HFF-Myc (cell line): ENCODE measurements at places on chromosomes 11 and 22.
A peak's percentile ranks its signal among the peaks of the same experiment; 100 is the strongest.

DNA sequence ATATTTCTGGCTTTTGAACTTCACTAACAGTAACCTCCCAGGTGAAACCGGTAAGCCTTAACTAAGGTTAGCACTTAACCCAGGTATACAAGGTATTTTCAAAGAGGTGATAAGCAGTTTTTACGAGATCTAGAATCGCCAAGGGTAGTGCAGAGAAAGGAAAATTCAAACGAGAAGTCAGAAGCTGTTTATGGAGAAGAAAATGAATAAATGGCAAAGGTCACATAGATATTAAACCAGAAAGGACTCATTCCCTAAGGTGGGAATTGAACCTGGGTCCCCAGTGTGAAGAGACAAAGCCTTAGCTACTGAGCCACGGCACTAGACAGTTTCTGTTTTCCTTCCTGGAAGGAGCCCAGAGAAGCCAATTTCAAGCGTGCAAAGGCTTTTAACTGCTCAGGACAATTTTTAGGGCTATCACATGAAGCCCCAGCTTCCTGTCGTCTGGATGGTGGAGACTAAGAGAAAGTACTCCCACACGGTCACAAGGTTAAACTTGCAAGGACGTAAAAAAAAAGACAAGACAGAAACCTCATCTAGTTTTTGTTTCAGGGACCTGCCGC is 5.7 kb upstream of the C1QTNF6 start:
- DNase-seq, result no peak

DNA sequence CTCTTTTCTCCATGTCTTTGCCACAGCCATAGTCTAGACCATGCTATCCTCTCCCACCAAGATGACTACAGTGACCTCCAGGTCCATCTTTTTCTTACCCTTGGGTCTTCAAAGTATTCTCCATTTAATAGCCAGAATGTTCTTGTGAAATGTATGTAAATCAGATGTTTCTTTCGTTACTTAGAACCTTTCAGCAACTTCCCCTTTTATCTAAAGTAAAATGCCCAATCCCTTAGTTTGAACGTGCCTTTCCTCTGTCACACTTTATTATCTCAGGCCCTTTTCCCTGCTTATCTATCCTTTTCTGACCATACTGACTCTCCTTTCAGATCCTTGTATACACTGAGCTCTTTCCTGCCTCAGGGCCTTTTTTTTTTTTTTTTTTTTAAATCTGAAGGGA is 17.9 kb downstream of the RBM4B start:
- no peak for DNase-seq

GRCh38 chr11:134543645-134544044 is 131.6 kb upstream of the B3GAT1 start:
- no peak for DNase-seq

- DNase-seq, result no peak
These were observed 32.4 kb downstream of the CREB3L1 start for GRCh38 chr11:46309814-46310259.

DNA sequence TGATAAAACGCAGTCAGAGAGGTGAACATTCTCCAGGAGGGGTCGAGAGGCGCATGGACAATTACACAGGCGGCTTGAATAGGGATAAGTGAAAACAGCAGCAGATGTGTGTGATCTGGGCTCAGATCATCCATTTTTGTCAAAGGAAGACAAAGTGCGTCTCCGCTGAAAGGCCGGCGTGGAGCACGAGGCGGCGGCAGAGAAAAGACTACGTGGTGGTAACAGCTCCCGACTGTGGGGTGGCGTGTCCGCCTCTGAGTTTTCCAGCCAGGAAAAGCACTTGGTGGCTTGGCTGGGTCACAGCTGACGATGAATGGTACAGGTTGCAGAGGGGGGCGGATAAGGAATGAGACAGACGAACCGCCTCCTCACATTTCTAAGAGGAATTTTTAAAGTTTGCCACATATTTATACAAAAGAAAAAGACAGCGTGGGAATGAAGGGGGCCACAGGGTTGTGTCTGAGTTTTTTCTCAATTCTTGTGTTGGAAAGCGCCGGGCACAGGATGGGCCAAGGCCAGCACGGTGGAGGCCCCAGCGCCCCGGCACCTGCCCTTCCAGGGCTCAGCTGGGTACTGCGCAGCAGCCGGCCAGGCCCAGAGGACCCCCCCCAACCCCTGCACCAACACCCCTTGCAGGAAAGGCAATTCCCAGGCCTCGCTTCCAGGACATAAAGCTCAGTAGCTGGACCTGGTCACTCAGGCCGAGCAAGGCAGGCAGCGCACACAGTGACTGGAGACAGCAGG is 80.4 kb downstream of the TRMU start:
- no peak for DNase-seq

DNA sequence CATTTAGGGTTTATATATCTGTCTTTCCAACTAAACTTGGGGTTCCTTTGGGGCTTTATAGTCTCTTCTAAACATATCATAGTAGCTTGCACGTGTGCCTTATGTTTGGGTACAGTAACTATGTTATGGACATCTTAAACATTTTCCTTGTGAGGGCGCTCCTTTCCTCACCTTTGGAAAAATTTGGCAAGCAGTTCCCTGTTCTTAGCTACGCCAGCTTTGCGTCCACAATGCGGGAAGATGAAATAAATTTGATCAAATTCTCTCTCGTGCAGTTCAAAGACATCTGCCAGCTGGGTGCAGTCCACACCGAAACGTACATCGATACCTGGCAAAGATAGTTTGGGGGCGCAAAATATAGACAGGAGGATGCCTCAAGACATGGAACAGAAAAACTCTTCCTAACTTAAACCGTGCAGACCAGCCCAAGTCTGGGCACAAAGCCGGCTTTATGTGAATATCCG is 548 bp downstream of the FDXACB1 start:
- peak; percentile 15 for DNase-seq

DNA sequence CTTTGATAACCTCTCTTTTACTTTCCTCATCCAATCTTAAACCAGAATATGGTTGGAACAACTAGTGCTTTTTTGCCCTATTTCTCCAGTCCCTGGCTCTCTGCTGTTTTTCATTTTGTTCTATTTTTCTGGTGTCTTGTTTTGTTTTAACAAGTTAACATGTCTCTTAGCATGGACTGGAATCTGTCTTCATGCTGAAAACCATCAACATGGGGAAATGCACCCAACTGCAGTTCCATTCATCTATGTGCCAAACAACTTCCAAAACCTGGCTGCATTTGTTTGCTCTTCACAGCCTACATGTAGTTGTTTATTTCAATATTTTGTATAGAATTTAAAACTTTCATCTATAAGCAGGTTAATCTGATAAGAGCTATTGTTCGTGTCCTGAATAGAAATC is 46.8 kb upstream of the NOX4 start:
- DNase-seq, result no peak

GRCh38 chr22:20571078-20571503 is 63.7 kb downstream of the MED15 start:
- DNase-seq, result no peak

DNA sequence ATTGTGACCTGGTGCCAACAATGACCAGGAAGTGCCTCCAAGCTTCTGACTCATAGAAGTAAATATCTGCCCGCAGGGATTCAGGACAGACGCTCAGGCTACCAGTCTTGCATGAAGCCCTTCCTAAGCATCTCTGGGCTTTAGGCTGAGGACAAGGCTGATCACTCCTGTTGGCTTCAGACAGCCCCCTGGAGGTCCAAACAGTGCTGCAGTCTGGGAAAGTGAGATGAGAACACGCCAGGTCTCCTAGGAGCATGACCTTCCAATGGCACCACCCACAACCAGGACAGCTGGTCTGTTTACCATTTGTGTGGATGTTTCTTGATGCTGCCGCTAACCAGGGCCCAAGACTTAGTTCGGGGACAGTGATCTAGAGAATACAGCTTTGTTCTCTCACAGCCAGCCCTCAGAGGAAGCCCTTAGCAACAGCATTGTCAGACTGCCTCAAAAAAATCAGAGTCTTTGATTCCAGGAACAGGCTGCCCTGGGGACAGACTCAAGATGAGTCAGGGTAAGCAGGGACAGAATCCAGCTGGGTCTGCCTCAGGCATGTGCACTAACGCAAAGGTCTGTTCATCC is 111.2 kb downstream of the ZNF280B start:
- no peak for DNase-seq

DNA sequence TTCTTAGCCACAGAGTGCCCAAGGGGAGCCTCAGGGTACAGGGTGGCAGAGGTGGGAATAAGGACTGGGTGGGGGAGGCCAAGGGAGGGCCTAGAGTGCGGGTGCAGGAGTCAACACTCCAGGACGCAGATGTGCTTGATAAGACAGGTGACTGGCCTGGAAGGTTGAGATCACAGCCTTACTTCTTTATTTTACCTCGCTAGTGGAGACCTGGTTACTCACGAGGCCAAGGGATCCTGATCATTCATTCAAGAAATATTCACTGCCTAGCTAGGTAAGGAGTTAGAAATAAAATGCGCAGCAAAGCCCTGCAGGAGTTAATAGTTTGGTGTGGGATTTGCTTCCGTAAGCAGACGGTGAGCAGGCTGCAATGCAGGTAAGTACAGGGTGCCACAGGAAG is 13.2 kb upstream of the PEX26 start:
- DNase-seq, result no peak

DNA sequence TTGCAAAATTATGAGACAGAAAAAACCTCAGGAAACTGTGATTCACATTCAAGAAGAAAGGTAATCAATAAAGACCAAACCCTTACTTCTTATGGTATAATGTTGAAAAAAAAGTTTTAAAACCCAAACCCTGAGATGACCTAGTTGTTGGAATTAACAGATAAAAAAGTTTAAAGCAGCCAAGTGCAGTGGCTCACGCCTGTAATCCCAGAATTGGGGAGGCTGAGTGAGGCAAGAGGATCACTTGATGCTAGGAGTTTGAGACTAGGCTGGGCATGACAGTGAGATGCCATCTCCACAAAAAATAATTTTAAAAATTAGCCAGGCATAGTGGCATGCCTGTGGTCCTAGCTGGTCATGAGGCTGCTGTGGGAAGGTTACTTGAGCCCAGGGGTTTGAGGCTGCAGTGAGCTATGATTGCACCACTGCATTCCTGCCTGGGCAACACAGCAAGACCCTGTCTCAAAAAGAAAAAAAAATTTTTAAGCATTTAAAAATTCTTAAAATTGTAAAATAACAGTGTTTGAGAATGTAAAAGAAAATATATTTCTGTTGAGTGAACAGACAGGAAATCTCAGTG is 85.1 kb downstream of the EFCAB6 start:
- DNase-seq, result no peak

GRCh38 chr11:6737872-6738466 is 33.8 kb downstream of the OR2AG2 start:
- DNase-seq, result peak; percentile 17

GRCh38 chr11:114399490-114400215 is 658 bp downstream of the C11orf71 start:
- DNase-seq, result no peak

GRCh38 chr22:31248138-31248745 is 36.1 kb downstream of the LIMK2 start:
- peak; percentile 56 for DNase-seq
